Naive thymus-derived CD8-positive, alpha-beta T cell (primary cell): ENCODE measurements at places on chromosomes 11 and 22. TPM values are rescaled to one million over a fixed set of nuclear protein-coding genes. Genes with fewer than 3 reads are reported as not detected.

The LDHAL6A gene
- total RNA-seq = not detected

The IL18BP gene
- 19.6 TPM for total RNA-seq

The MRGPRX1 gene
- not detected for total RNA-seq

The GGTLC3 gene
- total RNA-seq = not detected

The DLG2 gene
- 6.2 TPM for total RNA-seq

DNA sequence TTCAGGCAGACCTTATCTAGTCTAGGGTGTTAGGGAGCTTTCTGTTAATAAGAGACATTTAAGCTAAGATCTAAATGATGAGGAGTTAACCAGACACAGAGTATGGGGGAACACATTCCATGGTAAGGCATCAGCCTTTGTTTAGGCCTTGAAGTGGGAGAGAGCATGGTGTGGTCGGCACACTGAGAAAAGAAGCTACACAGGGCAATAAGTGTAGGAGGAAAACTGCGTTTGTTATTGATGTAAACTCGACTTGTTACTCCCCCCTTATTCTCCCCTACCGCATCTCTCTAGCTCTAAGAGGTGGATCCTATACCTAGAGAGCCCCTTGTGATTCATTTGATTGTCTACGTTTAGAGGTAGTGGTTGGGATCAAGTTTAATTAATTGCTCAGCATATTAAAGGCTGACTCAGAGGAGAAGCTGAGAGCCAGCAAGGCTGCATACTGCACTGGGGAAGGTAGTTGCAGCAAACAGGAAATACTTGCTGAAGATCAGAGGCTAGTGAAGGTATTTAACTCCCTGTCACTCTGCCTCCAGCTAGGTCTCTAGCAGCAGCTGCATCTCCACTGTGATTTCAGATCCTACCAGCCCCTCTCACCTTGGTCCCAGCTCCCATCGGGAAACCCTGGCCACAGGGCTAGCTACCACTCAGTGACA, 86.8 kb upstream of the TEAD1 start:
- peak; percentile 15 for DNase-seq

- no peak for DNase-seq
Observed at GRCh38 chr11:107666911-107667613, 44.8 kb downstream of the SLN start.

DNA sequence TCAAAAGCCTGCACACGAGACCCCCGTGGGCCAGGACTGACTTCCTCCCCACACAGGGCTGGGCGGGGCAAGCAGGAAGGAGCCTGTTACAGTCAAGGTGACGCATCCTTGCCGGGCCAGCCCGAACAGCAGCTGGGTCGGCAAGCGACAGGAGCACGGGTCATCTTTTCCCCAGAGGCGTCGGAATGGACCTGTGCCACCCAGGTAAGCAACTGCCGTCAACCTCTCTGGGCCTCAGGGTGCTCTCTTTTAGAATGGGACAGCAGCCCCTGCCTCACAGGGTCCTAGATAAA, at the start of gene CYTH4:
CYTH4 (plus strand) TSS at position 124 of the 293 bp plus-strand sequence; CDS start at position 186, 62 bp downstream.
- DNase-seq = peak; percentile 75

GRCh38 chr22:27309697-27310096, 491.9 kb downstream of the MN1 start:
- DNase-seq = no peak

GRCh38 chr11:64799623-64800302, 3.3 kb downstream of the MAP4K2 start:
- DNase-seq = no peak

- DNase-seq = no peak
Observed at GRCh38 chr11:87767615-87768014, 407.6 kb downstream of the RAB38 start.

DNA sequence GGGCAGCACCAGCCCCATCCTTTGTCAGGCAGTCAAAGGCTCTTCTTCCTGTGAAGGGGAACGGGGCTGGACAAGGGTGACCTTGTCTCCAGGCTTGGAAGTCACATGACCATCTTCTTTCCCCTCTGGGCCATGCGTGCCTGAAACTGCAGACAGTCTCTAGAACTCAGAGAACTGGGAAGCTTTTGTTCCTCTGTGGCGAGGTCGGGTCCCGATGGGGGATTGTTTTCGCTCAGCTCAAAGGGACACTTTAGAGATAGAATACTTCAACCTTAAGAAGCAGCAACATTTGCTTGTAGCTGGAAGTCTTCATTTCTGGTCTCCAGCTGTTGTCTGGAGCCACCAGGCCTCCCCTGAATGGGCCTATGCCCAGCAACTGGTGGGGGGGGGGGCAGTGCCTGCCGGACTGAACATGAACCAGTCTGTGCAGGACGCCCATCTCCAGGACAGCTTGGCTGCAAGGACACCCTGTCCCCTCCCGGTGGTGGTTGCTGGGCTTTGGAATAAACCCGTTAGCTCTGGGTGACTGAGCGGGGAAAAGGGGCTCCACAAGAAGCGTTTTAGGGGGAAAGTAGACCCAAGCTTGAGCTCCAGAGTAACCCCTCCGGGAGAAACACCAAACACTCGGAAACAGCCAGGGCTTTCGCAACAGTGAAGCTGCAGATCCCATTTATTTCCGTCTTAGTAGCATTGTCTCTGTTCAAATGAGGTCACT, 55.7 kb upstream of the EMID1 start:
- no peak for DNase-seq

- no peak for DNase-seq
Observed at GRCh38 chr11:77111277-77111676, 8.6 kb downstream of the OMP start.

- no peak for DNase-seq
Observed at GRCh38 chr22:22425783-22426624, 82.5 kb downstream of the ZNF280B start.

- no peak for DNase-seq
Observed at GRCh38 chr11:107821199-107821927, 37.2 kb downstream of the SLC35F2 start.

- DNase-seq = no peak
Observed at GRCh38 chr22:27636716-27637508, 164.6 kb downstream of the MN1 start.

- peak; percentile 19 for DNase-seq
Observed at GRCh38 chr11:82864268-82864667, 36.0 kb downstream of the PRCP start.
